ENCODE measurements at places on chromosomes 2 and 18.

- no peak for DNase-seq
Measured at GRCh38 chr2:169038338-169038757, 7.2 kb upstream of the ABCB11 start.

- DNase-seq, result no peak
Measured at GRCh38 chr18:10791169-10791831, 265.5 kb downstream of the NAPG start.

- no peak for DNase-seq
Measured at GRCh38 chr2:105655244-105655643, 89.5 kb upstream of the NCK2 start.

DNA sequence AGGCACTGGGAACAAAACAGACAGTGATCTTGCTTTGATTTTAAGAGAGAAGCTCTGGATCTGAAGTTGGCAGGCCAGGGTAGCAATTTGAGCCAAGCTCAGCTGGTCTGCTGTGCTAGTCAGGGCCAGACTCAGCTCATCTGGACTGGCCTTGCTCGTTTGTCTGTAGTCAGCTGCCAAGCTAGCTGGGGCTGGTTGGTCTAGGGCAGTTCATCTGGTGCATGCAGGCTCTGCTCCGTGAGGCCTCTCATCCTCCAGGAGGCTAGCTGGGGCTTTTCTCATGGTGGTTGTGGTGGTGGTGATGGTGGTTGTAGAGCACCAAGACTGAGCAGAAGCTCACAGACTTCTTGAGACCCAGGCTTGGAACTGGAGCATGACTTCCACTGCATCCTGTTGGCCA, 10.3 kb downstream of the FBLN7 start:
- DNase-seq, result no peak

- DNase-seq, result no peak
Measured at GRCh38 chr2:234102112-234102511, 51.6 kb downstream of the SPP2 start.

- peak; percentile 8 for DNase-seq
Measured at GRCh38 chr2:42974721-42975717, 182.6 kb upstream of the HAAO start.

DNA sequence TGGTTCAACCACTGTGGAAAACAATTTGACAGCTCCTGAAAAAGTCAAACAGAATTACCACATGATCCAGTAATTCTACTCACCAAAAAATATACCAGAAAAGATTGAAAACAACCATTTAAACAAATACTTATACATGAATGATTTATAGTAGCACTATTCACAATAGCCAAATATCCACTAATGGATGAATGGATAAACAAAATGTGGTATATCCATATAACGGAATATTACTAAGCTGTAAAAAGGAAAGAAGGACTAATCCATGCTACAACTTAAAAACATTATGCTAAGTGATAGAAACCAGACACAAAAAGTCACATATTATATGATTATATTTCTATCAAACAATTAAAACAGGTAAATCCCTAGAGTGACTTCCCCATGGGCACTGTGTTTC, 131.5 kb downstream of the SPOPL start:
- DNase-seq, result no peak

DNA sequence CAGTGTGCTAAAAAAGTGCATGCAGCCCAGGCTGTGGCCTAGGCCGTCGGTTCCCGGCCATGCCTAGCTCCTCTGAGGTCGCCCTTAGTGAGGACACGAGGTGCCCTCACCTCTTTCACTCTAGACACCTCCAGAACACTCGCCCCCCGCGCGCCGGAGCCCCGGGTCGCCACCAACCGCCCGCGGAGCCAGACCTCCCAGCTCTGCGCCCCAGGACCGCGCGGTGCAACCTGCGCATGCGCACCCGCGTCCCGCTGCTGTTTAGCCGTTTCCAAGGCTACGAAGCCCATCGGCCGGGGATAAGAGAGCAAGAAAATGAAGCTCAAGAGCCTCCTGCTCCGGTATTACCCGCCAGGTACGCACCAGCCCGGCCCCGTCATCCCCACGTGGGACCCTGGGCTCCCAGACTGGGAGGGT, at the start of gene DAW1:
Gene DAW1 (plus strand): TSS at position 257 of the 417 bp plus-strand sequence. CDS start 59 bp downstream, at position 316.
- DNase-seq, result peak; percentile 12

DNA sequence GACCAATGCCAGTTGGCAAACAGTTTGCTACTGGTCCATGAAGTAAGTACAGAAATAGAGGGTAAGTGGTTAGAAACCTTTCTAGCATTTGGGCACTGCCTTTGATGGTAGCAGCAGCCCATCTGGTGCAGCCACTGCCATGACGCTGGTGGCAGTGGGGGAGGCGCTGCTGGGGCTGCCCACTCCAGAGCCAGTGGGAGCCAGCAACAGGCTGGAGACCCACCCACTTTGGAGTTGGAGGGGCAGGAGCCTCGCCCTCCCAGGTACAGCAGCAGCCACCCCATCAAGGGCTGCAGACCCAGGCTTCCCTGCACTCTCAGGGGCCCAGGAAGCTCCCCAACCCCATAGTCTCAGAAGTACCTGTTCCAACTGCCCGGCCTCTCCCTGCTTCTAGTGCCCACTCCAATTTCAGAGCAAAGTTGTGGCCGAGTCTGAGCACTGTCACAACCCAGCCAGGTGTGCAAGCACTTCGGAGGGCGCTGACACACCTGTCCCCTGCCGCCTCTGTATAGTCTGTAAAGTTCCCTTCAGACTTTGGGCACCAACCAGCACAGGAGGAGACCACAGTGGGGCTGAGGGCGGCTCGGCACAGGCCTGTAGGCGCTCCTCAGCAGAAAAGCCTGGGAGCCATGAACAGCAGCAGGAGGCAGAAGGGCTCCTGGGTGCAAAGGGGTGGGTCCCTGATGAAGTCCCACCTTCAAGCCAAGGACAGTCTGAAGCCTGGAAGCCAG, 125.6 kb upstream of the CCDC150 start:
- DNase-seq, result no peak

DNA sequence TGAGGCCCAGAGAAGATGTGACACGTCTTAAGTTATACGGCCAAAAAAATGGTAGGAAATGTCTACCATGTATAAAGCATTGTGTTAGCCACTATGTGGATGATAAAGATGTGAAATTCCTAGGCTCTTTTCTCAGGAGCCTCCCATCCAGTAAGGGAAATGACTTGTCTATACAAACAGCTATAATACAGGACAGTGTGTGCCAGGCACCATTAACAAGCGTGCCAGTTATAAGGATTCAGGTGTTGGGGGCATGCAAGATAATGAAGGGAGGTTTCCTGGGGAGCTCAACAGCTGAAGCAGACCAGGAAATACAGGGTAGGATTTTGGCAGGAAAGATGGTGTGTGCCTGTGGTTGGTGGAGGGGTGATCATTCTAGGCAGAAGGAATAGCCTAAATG, 37.6 kb downstream of the ALPK2 start:
- no peak for DNase-seq

- DNase-seq, result no peak
Measured at GRCh38 chr18:61600422-61600821, 267.2 kb downstream of the CDH20 start.

- no peak for DNase-seq
Measured at GRCh38 chr18:62438018-62438329, 84.9 kb upstream of the ZCCHC2 start.

GRCh38 chr2:240288087-240288521, 147.4 kb upstream of the GPC1 start:
- DNase-seq, result no peak

- DNase-seq, result no peak
Measured at GRCh38 chr2:37321029-37321682, 3.5 kb downstream of the PRKD3 start.

GRCh38 chr2:17299891-17300540, 218.2 kb downstream of the RAD51AP2 start:
- DNase-seq, result no peak

GRCh38 chr2:5885451-5886173, 193.4 kb downstream of the SOX11 start:
- no peak for DNase-seq

DNA sequence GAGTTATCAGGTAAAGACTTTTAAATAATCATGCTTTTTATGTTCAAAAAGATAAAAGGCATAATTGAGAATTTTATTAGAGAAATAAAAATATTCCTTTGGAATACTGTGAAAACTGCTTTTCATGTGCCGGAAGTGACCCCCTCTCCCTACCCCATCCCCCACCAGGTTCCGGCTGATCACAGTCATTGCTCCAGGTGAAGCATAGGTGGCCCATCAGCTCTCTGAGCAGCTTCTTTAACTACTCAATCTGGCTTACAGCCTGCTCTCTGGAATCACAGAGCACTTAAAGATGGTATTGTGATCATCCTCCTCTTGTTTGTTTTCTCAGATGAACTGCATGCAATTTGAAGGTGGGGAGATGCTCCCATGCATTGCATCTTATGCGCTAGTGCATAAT, 257.7 kb downstream of the EN1 start:
- no peak for DNase-seq

GRCh38 chr18:24432618-24433017, 6.1 kb downstream of the IMPACT start:
- no peak for DNase-seq

DNA sequence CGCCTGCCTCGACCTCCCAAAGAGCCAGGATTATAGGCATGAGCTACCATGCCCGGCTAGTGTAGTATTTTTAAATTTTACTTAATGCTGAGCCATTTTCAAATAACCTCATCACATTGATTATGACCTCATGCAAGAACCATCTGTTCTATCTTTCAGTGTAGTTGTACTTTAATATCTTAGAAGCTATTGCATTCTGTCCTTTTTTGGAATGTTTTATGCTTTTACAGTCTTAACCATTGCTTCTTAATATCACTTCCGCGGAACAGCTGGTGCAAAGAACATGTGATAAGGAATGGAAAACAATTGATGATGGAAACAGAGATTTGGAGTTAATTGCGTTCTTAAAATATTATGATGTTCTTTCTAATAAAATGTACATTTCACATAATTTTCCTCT, 2.7 kb downstream of the GEN1 start:
- no peak for DNase-seq

DNA sequence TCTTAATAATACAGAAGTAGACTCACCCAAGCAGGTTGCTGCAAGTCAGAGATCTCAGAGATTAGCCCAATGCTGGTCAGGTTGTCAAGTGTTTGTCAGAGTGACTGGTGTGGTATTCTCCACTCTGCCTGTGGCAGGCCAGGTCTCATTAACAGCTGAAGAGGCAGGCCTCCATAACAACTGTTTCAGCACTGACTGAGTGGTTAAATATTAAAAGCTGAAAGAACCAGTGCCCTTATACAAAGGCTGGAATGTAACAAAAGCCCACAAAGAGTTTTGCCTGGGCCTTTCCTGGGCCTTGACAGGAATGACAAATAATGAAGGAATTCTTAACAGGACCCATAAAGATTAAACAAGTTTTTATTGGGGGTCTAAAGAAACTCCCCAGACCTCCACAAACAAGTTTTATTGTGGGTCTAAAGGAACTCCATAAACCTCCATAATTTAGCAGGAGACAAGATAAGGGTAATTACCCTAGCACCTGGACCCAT, 26.8 kb downstream of the SULT1C2 start:
- DNase-seq, result no peak

- DNase-seq, result no peak
Measured at GRCh38 chr2:163834841-163835240, 99.0 kb upstream of the FIGN start.

GRCh38 chr2:171344182-171344581, 89.6 kb downstream of the METTL8 start:
- DNase-seq, result no peak

DNA sequence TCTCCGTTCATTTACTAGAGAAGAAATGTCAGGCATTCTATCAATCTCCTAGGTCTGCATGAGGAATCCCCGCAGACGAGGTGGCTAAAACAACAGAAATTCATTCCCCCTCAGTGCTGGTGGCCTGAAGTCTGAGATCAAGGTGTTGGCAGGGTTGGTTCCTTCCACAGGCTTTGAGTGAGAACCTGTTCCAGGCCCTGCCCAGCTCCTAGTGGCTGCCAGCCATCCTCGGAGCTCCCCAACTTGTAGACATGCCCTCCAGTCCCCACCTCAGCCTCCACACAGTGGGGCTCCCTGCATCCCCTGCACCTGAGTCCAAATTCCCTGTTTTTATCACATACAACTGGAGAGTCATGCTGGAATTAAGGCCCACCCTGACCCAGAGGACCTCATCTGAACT, 145.3 kb upstream of the ALKAL2 start:
- no peak for DNase-seq

GRCh38 chr2:185825557-185825956, 87.0 kb downstream of the FSIP2 start:
- no peak for DNase-seq

- no peak for DNase-seq
Measured at GRCh38 chr2:147806846-147807245, 38.0 kb upstream of the ACVR2A start.

- DNase-seq, result no peak
Measured at GRCh38 chr2:39608686-39609441, 56.9 kb upstream of the TMEM178A start.

- no peak for DNase-seq
Measured at GRCh38 chr2:191636235-191636543, 41.7 kb upstream of the NABP1 start.

- no peak for DNase-seq
Measured at GRCh38 chr2:134362152-134362668, 108.3 kb downstream of the MGAT5 start.

- DNase-seq, result no peak
Measured at GRCh38 chr2:146138820-146139219, 1618.9 kb upstream of the ZEB2 start.

- no peak for DNase-seq
Measured at GRCh38 chr2:76296438-76296837, 585.7 kb upstream of the GCFC2 start.

DNA sequence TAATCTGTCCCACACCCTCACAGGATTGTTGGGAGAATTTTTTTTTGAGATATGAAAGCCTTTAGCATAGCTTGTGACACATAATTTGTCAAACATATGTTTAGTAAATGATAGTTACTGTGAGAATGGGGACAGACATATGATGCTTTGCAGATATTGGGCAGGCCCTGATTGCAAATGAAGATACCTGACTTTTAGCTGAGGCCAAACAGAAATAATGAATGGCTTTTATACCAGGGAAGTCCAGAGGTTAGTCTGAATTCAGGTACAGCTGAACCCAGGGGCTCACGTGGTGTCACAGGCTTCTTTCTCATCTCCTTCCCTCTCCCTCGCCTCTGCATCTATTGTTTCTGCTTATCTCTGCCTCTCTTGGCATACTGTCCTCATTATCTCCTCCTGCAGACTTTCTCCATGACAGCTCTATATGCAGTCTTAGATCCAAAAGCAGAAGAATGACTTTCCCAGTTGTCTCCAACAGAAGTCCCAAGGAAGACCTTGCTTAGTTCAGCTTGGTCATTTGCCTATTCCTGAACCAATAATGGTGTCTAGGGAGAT, 4.9 kb upstream of the WNT10A start:
- DNase-seq, result no peak

- DNase-seq, result no peak
Measured at GRCh38 chr2:26756337-26756736, 7.7 kb upstream of the SLC35F6 start.

DNA sequence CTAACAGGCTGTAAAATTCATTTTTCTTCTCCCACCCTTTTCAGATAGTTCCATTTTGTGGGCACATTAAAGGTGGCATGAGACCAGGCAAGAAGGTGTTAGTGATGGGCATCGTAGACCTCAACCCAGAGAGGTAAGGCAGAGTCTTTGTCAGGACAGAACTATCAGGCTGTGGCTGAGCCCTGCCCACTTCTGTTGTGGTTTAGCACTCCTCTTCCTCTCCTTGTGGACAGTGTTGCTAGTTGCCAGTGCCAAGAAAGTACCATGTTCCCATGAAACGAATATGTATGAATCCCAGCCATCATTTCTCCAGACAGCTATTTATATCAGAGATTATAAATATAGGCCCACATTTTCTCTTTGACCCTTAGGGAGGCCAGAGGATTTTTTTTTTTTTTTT, 1.6 kb downstream of the LGALSL start:
- DNase-seq, result no peak

All from COR-L47 (cell line).